ENCODE measurements at places on chromosomes 6 and 20.

DNA sequence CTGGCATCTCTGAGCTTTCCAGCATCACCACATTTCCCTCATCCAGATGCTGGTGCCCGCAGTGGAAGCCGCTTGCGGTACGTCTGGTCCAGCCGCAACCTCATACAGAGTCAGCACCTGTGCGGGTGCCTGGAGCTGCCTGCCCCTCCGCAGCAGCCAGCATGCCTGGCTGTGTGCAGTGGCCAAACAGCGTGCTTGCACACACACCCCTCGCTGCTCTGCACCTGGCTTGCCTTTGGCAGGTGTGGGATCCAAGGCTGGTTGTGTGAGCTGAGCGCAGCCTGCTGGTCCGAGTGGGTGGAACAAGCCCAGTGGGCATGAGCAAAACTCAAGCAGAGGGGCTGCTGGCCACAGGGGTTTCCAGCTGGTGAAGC lies 3.1 kb upstream of the HINT3 start:
- no peak for DNase-seq

GRCh38 chr6:111743862-111744692 lies 129.2 kb downstream of the FYN start:
- DNase-seq = no peak

DNA sequence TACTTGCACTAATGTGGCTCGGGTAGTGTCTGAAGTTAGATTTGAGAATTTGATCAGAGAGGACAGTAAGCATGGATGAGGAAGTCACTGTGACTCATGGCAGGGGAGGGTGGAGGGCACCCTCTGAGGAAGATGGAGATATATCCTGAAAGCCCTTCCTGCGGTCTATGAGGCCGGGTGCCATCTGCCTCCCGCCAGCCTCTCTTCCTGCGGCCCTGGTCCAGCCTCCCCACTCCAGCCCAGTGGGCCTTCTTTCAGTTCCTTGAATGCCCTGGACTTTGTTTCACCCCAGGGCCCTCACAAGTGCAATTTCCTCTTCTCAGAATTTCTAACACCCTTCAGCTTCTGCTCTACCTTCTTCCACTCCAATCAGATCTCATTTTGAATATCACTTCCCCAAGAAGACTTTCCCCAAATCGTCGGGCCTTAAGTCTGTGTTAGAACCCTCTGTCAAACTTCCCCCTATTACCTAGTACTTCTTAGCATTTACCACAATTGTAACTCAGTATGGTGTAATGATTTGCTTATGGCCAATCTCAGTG lies 20.2 kb upstream of the TNFAIP3 start:
- no peak for DNase-seq

- DNase-seq = no peak
These were observed 94.7 kb downstream of the TMEM170B start for GRCh38 chr6:11632231-11632630.

GRCh38 chr6:25428758-25429317 lies 149.7 kb downstream of the CARMIL1 start:
- no peak for DNase-seq

DNA sequence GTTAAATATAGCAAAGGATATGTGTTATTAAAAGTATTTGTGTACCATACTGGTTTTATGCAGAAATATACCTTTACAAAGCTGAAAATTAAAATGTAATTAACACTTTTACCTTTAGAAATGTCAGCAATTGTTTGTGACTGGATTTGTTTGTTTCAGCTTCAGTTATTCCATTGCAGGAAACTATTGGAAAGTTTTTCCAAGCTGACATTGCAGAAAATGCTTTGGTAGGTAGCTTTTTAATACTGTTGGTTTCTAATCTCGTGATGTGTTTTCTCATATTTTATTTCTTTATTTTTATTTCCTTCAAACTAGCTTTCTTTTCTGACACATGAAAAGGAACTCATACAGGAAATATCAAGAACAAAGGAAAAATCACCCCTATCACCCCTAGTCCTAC lies 8.2 kb downstream of the NDUFAF5 start:
- DNase-seq = no peak

- DNase-seq = no peak
These were observed 5.3 kb downstream of the GHRH start for GRCh38 chr20:37256286-37256685.
